Activated CD4-positive, alpha-beta T cell treated with anti-CD3 and anti-CD28 coated beads for 36 hours (primary cell): ENCODE measurements at places on chromosomes 4 and X.

- no peak for DNase-seq
Observed at GRCh38 chr4:148017801-148018200, 285.9 kb downstream of the ARHGAP10 start.

GRCh38 chrX:45806410-45807121 is 605.9 kb upstream of the DIPK2B start:
- peak; percentile 65 for DNase-seq

DNA sequence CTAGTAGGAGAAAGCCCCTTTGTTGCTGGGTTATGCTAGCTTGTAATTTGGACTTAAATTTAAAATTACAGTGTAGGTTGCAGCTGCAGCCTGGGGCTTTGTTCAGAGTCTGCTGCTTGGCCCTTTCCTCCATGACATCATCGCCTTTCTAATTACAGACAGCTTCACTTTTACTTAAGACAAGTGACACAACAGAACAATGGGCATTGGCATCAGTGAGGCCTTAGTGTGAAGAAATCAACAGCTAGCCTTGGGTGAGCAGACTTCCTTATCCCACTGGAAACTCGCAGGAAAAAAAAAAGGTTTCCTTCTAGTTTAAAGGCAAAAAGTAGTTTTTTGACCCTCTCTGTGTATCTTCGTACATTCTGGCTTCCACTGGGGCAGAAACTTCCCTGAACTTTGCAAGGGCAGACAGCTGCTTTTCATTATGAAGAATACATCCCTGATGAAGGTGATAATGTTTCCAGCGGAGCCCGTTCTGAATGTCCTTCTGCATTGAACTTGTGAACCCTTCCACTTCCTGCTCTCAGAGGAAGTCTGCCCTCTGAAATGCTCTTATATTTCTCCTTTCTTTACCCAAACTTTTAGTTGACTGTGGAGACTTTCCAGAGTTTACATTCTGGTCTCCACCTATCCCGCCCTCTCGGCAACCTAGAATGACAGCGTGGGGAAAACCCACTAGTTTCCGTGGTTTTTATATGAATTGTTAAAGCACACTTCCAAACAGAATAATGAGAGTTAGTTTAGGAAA is 123.2 kb upstream of the FAM9C start:
- DNase-seq = peak; percentile 35

GRCh38 chrX:154132366-154132765 is 11.7 kb upstream of the OPN1LW start:
- DNase-seq = no peak

DNA sequence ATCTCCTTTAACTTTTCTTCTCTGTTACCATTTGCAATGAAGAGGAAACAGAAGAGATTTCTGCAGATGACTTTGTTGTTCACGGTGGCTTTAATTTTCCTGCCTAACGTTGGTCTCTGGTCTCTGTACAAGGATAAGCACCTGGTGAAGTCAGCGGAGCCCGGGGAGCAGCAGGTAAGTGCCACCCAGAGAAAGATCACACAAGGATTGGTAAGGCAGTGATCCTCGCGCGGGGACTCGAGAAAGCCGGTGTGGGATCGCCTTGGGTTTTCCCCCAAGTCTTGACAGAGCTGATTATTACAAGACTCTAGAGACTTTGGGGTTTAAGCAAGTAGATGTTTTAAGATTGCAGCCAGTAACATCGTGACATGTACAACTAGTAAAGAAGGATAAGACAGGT is 1.3 kb downstream of the GALNTL6 start:
- DNase-seq = no peak

- no peak for DNase-seq
Observed at GRCh38 chrX:106752101-106752678, 25.7 kb downstream of the RNF128 start.

DNA sequence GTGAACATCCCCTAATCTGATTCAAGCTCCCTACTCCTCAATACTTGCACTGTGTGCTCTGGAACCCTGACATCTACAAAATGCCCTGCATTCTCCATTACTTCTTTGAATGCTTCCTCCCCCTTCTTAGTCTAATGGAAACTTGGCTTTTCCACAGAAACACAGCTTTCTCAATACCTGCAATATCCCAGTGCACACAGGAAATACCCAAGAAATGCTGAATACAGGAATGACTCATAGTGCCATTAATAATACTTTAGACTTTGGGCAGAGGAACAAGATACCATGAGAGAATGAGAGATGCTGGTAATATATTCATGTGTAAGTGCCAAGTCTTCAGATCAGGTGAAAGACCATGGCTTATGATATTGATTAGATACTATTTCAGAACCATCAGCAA is 5.6 kb downstream of the QRFPR start:
- no peak for DNase-seq

DNA sequence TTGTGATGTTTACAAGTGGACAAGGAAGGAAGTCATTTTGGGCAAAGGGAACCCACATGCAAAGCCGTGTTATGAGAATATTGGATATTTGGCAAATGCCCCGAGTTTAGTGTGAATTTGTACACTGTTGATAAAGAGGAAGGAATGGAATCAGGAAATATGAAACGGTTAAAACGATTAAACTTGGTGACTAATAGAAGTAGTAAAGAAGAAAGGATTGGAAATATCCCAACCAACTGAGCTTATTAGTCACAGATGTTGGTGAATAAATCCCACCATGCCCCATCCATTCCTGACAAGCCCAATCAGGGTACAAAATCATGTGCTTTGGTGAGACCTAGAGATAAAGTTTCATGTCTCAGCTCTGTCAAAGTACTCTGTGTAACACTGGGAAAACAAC is 22.0 kb downstream of the ARHGAP24 start:
- DNase-seq = no peak

DNA sequence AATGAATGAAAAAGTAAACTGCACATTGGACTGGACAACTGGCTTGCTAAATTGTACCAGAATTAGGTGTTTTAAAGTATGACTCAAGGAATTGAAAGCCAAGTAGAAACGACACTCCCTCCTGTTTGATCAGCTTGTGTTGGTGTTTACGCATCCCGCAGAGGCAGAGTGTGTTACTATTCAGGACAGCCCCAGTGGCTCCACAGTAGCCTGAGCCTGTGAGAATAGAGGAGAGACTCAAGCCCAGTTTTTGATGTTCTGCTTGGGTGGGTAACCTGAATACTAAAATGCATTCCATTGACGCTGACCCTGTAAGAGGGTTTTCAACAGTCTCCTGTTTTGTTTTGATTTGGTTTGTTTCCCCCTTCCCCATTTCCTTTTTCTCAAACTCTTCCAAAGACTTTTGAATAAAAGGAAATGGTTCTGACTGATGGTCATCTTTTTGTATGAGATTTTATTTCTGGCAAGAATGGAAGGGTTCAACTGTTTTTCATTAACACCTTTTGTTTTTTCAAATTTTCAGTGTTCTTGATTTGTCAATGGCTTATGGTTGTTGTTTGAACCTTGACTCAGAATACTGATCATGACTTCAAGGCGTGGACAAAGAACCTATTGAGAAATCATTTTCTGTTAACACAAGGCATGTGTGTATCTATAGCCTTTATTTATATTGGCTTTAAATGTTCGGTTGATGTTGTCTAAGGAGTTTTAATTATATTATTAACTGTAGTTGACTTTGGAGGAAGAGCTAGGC is 10.2 kb downstream of the ADGRL3 start:
- no peak for DNase-seq

DNA sequence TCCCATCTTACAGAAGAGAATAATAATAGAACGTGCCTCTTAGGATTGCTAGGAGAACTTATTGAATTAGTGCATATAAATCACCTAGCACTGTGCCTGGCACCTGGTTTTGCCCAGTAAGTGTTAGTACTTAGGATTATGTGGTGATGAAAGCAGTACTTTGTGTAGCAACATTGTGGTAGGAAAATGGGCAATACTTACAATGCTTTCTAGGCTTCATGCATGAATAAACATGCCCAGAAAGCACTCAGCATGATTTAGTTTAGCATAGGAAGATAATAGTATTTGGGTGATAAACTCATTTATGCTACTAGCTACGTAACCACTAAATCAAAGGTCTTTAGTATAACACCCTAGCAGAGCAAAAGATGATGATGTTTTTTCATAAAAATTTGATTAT is 105.6 kb downstream of the NEUROG2 start:
- DNase-seq = no peak

- peak; percentile 35 for DNase-seq
Observed at GRCh38 chr4:144646523-144647094, 653 bp downstream of the HHIP start.

GRCh38 chr4:184848510-184848909 is 22.7 kb upstream of the ACSL1 start:
- no peak for DNase-seq

DNA sequence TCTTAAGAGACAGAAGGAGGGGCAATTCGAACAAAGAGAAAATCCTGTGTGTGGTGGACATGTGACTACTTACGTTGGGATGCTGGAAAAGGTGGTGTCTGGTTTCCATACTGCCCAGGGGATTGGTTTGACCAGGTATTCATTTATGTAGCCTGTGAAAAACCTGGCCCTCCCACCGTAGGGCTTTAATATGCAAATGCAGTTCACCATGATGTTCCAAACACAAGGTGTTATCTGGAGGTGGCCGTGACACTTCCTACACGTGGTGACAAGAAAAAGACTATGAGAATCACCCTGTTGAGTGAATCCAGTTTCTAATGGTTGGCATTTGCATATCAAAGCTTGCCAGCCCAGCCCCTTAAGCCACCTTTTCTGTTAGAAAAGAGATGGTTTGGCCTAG is 27.9 kb downstream of the UGT2B4 start:
- DNase-seq = no peak

DNA sequence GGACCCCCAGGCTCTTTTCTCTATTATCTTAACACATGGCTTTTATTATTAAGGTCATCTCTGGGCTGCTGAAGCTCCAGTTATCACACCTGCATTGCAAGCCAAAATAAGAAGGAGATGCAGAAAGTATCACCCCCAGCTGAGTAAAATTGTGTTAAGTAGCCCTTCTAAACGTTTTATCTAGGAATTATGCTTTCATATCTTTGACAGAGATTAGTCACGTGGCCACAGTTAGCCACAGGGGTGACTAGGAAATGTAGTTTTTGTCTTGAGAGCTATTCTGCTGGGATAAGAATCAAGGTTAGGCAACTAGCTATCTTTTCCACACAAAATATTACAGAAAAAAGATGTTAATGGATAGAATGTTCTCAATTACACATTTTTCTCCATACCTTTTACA is 102.1 kb downstream of the ANXA3 start:
- peak; percentile 8 for DNase-seq

DNA sequence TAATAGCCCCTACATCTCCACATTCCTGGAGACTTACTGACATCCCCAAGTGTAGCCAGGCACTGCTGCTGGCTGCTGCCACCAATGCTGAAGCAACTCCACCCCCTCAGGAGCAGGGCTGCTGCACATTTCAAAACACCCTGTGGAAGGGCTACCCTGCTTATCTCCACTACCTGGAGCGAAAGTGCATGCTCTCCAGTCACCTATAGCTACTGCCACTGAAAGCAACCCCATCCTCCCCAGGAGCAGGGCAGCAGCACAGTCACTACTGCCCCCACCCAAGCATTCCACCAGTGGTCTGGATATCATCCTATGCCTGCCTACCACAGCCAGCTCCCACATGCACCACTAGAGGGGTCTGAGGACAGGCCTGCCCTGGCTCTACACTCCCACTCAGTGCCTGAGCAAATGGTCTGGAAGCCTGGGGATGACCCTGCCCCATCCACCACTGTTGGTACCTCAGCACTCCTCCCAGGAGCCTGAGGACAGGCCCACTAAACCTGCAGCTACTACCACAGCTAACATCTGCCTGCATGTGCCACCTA is 55.3 kb downstream of the MANBA start:
- DNase-seq = no peak

DNA sequence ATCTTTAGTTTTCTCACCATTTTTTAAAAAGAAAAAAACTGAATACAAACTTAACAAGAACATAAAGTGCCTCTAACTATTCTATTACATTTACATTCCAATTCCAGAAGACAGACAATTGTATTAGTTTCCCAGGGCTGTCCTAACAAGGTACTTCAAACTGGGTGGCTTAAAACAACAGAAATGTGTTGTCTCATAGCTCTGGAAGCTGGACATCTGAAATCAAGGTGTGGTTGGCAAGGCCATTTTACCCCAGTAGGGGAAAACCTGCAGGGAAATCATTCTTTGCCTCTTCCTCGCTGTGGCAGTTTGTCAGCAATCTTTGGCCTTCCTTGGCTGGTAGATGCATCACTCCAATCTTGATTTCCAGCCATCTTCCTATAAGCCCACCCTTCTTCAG is 37.5 kb upstream of the TMEM33 start:
- no peak for DNase-seq

GRCh38 chrX:44344687-44345086 is 1.2 kb upstream of the EFHC2 start:
- DNase-seq = peak; percentile 12

DNA sequence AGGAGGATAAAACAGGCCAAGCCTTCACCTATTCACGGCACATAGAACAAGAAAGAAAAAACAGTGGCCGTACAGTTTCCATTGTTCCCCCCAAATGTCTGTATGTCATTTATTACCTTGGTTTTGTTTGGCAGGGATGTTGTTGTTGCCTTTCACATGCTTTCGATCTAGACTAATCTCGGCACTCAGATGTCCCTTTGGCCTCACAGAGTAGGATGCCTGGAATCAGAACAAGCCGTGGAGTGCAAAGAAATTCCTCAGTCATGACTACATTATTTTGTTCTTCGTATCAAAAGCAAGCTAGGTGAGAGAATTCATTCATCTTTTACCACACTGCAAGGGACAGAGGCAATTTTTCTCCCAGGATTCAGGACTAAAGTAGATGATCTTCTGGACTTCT is 106.9 kb downstream of the SMIM20 start:
- DNase-seq = no peak

DNA sequence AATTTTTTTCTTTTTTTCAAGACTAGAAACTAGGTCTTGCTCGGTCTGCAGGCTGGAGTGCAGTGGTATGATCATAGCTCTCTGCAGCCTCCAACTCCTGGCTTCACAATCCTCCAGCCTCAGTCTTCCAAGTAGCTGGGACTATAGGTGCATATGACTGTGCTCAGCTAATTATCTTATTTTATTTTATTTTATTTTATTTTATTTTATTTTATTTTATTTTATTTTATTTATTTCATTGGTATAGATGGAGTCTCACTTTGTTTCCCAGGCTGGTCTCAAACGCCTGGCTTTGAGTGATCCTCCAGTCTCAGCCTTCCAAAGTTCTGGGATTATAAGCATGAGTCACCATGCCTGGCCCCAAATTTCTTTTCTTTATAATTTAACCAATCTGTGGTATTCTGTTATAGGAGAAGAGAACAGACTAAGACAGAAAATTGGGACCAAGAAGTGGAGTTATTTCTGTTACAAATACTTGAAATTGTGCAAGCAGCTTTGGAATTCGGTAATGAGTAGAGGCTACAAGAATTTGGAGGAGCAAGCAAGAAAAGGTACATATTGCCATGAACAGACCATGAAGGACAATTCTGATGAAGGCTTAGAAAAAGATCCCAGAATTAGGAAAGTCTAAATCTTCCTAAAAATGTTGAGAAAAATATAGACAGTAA is 4.0 kb upstream of the PRDM5 start:
- DNase-seq = no peak

DNA sequence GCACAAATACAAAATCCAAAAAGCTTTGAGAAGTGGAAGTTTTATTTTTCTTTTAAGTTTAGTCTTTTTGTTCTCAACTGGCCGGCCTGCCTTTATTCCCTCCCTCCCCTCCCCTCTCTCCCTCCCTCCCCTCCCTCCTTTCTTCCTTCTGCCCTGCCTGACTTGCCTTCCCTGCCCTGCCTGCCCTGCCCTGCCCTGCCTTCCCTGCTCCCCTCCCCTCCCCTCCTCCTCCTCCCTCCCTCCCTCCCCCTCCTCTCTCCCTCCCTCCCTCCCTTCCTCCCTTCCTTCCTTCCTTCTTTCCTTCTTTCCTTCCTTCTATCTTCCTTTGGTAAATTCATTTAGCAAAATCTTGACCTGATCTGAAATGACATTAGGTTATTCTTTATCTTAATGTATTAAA is 69.8 kb upstream of the LIMCH1 start:
- no peak for DNase-seq

GRCh38 chr4:125368146-125368545 is 53.4 kb downstream of the FAT4 start:
- DNase-seq = no peak
